Activated CD4-positive, alpha-beta memory T cell treated with anti-CD3 and anti-CD28 coated beads for 36 hours (primary cell): ENCODE measurements at places on chromosomes 16 and 17. TPM values are rescaled to one million over a fixed set of nuclear protein-coding genes. Genes with fewer than 3 reads are reported as not detected.

DNA sequence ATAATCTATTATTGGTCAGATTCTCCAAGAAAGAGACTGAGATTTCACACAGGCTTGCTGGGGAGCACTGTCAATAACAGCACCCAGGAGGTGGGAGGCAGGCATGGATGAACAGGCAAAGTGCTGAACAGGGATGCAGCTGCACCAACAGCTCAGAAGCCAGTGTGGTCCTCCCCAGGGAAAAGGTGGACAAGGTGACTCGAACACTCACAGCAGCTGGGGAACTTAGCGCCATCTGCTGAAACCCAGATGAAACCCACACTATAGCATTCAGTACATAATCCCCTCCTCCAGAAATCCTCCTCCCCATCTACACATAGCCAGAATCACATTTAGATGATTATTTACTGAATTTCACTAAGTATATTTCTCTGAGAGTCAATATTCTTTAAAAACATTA is 255.2 kb upstream of the WSB1 start:
- no peak for DNase-seq

- DNase-seq: peak; percentile 74
Measured at GRCh38 chr17:48671697-48672171, 45.6 kb upstream of the HOXB9 start.

GRCh38 chr16:56613706-56614105 is 5.3 kb downstream of the MT2A start:
- no peak for DNase-seq

DNA sequence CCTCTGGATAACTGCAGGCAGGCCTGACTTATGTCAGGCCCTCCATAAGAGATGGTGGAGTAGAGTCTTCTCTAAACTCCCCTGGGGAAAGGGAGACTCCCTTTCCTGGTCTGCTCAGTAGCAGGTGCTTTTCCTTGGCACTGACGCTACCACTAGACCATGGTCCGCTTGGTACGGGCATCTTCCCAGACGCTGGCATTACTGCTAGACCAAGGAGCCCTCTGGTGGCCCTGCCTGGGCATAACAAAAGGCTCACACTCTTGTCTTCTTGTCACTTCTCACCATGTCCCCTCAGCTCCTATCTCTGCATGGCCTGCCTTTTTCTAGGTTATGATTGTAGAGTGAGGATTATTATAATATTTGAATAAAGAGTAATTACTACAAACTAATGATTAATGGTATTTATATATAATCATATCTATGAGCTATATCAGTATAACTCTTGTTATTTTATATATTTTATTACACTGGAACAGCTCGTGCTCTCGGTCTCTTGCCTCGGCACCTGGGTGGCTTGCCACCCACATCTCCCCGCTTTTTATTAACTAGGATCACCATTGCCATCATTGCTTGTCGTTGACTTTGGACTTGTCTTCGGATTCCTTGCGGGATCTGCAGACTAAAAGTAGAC is 59.8 kb upstream of the ARL4D start:
- peak; percentile 74 for DNase-seq

GRCh38 chr17:44971776-44972483 is 3.8 kb upstream of the C1QL1 start:
- DNase-seq: peak; percentile 89

GRCh38 chr16:77974883-77975282 is 47.5 kb upstream of the CLEC3A start:
- peak; percentile 23 for DNase-seq

DNA sequence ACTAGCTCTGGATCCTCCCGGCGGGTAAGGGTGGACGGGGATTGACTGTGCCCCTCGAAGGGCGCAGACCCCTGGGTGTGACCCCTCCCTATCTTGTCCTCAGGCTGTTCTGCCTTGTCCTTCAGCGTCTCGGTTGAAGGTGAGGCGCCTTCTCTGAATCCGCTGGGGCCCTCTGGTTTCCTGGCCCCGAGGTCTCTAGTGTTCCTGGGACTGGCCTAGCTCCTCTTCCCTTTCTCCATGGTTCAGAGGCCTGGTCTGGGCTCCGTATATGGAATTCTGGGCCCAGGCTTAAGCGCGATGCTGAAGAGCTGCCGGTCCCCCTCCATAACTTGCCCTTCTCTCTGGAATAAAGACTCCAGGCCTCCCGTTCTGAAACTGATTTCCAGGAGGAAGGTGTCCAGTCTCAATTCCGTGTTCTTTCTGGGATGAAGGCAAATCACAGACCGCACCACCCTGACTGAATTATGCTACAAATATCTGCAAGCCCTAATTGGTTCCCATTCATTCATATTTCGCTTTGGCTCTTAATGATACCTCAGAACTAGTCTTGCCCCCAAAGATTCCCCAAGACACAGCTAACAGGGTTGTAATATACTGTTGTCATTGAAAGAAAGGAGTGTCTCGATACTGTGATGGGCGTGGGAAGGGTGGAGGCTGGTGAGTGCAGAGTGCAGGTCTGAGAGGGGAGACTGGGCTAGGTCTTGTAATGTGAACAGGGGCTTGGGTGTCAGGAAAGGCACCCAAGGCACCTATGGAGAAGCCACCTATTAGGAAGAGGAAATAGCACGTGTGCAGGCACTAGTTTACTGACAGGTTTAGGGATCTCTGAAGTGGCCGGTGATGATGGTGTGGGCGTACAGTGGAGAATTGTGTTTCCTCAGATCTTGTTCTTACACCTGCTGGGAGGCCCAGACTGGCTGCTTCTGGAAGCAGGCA is 851 bp downstream of the EDC4 start:
- peak; percentile 51 for DNase-seq

GRCh38 chr17:58239987-58240386 is 1.6 kb downstream of the LPO start:
- no peak for DNase-seq

DNA sequence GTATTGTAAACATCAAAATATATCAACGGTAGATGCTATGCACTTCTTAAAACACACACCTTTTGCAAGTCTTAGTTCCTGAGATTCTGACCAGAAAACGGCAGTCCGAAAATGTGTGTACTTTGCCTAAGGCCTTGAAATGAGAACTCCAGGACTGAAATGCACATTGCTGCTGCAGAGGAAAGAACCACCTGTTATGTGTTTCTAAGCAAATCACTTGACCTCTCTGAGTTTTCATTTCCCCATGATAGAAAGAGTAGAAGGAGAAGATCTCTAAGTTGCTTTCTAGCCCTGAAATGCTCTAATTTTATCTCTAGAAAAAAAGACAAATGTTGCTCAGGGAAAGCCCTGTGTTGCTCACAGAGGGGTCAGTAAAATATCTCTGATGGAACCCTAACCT is 9.9 kb downstream of the CCDC182 start:
- no peak for DNase-seq

DNA sequence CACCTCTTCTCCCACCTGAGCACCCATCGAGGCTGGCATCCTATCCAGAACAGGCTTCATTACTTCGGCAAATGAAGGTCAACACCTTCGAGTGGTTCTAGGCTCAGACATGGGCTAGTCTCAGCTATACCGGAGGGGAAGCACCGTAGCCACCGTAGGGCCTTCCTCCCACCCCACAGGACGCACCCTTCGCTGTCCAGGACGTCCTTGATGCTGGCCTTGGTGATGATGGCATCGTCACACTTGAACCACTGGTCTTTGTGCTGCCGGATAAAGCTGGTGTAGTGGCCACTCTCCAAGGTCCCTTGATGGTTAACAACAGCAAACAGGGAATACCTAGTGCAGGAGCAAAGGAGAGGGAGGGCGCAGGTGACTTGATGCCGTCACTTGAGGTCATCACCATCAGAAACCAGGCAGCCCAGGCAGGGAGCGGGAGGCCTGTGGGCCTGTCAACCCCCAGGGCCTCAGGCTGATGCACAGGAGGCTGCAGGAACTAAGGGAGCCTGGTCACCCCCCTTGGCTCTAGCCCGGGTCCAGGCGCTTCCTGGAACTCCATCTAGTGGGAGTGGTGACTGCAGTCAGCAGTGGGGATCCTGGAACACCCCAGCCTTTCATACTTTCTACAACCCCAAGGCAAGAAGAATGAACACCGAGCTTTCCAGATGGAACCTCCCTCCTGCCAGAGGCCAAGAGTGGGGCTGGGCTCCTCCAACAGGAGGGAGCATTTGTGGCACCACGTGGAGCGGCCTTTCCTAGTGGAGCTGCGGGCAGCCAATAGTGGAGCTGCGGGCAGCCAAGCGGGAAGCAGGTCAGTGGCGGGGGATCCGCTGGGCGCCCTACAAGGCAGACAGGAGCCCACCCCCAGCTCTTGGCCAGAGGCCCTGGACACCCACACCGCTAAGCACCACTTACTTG is 38.5 kb downstream of the USP22 start:
- DNase-seq: no peak

- no peak for DNase-seq
Measured at GRCh38 chr17:39916918-39917317, 1.5 kb downstream of the GSDMB start.

DNA sequence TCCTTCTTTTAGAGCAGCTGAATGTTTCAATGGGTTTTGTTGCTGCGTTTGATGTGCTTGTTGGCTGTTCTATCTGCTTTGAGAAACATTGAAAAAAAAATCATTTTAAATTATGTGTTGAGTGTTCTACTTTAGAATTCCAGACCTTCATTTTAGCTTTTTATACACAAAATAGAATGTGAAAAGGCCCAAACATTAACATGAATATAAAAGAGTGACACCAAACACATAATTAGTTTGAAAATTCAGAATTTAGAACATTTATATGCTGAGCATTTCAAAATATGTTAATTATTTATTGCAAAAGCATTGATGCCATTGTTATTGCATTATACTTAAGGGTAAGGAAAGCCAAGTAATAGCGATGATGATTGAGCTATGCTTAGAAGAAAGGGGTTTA is 2.9 kb downstream of the NFAT5 start:
- DNase-seq: no peak

- no peak for DNase-seq
Measured at GRCh38 chr16:27576729-27577128, 26.8 kb downstream of the KATNIP start.

- no peak for DNase-seq
Measured at GRCh38 chr16:78390092-78390491, 290.6 kb downstream of the WWOX start.

GRCh38 chr17:39099663-39100286 is 51.7 kb downstream of the PLXDC1 start:
- no peak for DNase-seq

- DNase-seq: no peak
Measured at GRCh38 chr17:76577876-76578275, 7.8 kb downstream of the ST6GALNAC2 start.

- DNase-seq: no peak
Measured at GRCh38 chr17:79976451-79976850, 59.2 kb downstream of the TBC1D16 start.

DNA sequence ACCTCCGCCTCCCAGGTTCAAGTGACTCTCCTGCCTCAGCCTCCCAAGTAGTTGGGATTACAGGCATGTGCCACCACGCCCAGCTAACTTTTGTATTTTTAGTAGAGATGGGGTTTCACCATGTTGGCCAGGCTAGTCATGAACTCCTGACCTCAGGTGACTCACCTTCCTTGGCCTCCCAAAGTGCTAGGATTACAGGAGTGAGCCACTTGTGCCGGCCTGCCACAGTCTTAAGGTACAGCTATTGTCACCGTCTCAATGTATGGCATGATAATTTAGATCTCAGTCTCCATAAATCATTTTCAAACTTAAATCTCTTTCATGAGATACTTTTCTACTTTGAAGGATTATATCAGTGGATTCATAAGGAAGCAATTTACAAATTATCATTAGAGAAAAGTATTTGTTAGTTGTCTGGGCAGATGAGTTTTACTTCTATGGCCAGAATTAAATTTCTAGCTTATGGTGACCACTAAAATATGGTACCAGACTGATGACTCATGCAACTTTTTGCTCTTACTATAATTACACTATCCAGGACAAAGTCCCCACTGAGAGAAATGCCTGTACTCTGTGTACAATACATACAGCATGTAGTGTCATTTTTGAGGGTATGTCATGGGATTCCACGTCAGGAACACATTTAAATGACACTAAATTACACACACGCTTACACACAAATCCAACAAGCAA is 1230.3 kb upstream of the GOT2 start:
- no peak for DNase-seq

GRCh38 chr17:60325730-60326524 is 66.0 kb downstream of the USP32 start:
- no peak for DNase-seq

- no peak for DNase-seq
Measured at GRCh38 chr16:25223964-25224363, 7.2 kb downstream of the AQP8 start.

DNA sequence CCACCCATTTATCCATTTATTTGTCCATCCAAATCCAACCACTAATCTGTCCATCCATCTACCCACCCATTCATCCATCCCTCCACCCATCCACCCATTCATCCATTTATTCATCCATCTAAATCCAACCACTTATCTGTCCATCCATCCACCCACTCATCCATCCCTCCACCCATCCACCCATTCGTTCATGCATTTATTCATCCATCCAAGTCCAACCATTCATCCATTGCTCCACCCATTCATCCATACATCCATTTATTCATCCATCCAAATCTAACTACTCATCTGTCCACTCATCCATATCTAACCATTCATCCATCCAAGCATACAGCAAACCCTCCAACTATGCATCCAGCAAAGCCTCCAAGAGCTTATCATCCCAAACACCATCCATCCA is 267.3 kb downstream of the XYLT1 start:
- no peak for DNase-seq

GRCh38 chr16:85969159-85969558 is 70.2 kb downstream of the IRF8 start:
- DNase-seq: no peak

DNA sequence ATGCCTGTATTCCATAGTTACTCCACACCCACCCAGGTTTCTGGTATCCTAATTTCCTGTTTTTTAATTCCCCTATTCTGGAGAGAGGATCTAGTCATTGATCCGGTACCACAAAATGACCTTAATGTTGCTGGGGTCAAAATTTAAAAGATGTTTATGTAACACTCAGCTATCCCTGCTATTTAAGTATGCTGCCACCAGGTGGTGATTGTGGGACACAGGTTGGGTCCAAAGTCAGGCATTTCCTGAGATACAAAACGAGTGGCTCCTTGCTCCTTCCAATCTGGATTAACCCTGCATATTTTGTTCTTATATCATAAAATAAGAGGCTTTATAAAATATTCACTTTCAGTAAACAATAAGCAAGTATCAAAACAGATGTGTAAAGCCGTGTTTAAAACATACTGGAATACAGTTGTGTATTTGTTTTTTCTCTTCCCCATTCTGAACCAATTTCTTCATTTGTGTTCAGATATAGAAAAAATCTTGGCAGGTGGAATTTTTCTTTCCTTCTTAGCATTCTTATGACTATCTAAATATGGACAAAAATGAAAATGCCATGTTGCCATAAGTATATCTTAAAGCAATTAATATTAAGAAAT is 16.3 kb downstream of the HS3ST4 start:
- DNase-seq: peak; percentile 24

Gene CCL17
- 1.6 TPM for total RNA-seq

Gene TOB1
- 44.1 TPM for total RNA-seq

Gene CNTD1
- total RNA-seq: not detected

Gene ZNHIT3
- 41.6 TPM for total RNA-seq

Gene SCIMP
- total RNA-seq: not detected

Gene TMC7
- not detected for total RNA-seq

Gene AXIN2
- total RNA-seq: 4.4 TPM

Gene CLN3
- 17.0 TPM for total RNA-seq

Gene ASPA
- not detected for total RNA-seq

Gene KRT12
- not detected for total RNA-seq

Gene RRAD
- total RNA-seq: 0.48 TPM

Gene AANAT
- not detected for total RNA-seq

Gene SIRT7
- total RNA-seq: 32.0 TPM
